ENCODE measurements at places on chromosomes 7 and 10. TPM values are rescaled to one million over a fixed set of nuclear protein-coding genes. Genes with fewer than 3 reads are reported as not detected.

The PNLIPRP2 gene
- 0.25 TPM for polyA plus RNA-seq

The CTTNBP2 gene
- 1.1 TPM for polyA plus RNA-seq

The TAF6 gene
- polyA plus RNA-seq = 35.3 TPM

- DNase-seq = no peak
Observed at GRCh38 chr7:105210721-105211205, 178.0 kb downstream of the SRPK2 start.

DNA sequence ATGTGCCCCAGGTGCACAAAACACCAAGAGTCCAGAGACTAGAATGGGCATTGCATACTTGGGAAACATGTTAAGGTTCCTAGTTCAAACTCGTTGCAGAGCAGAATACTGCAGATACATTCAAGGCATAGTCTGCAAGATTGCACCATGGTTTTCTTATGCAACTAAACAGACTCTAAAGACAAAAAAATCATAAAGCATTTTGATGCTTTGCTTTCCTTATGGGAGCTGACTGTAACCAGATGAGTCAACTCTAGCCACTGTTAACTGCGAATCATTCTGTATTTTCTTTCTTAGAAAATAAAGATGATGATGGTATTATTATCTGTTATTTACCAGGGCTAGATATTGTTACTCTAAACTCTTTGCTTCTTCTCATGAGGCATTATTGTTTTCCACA lies 19.7 kb downstream of the TRUB1 start:
- no peak for DNase-seq

- no peak for DNase-seq
Observed at GRCh38 chr10:61211468-61211867, 241.7 kb downstream of the TMEM26 start.

GRCh38 chr10:16752099-16752498 lies 65.1 kb downstream of the RSU1 start:
- DNase-seq = no peak

GRCh38 chr10:91493313-91493712 lies 83.2 kb downstream of the HECTD2 start:
- no peak for DNase-seq

DNA sequence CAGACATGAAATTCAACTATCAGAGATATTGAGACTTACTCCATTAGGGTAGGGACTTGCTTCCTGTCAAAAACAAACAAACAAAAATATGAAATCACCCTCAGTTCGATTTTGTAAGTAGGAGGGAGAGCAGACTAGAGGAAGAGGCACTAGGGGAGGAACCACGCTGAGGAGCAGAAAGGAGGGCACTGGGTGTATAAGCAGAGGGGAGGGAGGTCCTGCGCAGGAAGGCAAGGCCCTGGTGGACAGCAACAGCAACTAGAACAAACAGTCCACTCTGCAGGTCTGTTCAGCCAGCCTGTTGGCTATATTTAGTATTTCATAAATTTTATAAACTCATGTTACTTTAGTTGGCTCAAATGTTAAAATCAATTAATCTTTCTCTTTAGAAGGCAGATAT lies 937.1 kb upstream of the C7orf33 start:
- no peak for DNase-seq
